ENCODE measurements at places on chromosomes 7 and 10.
A peak's percentile ranks its signal among the peaks of the same experiment; 100 is the strongest.

DNA sequence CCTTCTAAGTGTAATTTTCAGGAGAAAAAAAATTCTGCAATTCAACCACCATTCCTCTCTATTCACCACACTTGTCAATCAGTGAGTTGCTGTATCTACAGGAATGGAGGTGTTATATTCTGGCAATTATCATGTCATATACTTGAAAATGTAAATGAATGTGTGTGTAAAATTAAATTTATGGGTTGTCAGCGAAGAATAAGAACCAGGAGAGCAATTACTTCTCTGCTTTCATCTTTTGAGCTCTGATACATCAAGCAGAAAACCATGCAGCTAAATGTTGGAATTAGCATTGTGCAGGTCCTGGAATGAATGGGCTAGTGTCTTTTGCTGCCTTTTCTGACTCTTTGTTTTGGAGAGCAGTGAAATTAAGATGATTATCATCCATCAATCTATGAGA is 207.6 kb downstream of the FOXP2 start:
- no peak for DNase-seq

DNA sequence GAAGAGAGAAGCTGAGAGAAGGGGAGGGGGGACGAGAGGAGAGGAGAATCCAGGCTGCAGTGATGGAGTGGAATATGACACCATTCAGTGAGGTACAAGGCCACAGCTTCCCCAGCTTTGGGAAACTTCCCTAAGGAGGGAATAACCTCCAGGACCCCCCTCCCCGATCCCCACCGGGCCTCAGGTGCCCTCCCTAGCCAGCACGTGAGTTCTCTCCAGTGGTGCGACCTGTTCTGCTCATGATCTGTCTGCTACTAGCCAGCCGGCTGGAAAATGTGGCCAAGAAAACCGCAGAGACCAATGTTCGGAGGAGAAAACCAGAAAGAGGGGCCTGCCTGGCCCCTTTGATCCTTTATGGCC is 39.9 kb upstream of the AGK start:
- peak; percentile 5 for DNase-seq

GRCh38 chr10:121323443-121323842 is 274.8 kb downstream of the FGFR2 start:
- DNase-seq = no peak

DNA sequence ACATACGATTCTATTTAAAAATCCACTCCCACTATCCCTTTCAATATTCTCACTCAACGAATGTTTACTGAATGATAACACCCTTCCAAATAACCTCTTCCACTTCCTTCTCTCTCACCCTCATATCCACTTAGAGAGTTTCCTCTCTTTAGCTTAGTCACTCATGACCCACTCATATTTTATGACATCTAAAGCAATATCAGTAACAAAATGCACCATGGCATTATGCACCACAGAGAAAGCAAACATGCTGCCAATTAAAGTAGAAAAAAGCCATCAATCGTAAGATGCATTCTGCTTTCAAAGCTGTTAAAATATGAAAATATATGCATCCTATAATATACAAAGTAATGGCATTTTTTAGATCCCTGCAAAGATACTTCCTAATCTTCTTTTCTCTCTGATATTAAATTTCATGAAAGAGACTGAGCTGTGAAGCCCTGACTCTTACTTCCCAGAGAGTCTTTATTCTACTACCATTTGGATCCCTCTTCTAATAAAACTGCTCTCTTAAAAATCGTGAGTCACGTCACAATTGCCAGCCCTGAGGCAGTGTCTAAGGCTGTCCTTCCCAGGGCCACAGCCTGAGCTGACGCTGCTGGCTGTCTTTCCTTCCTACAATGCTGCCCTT is 283.0 kb upstream of the KLF6 start:
- no peak for DNase-seq

- no peak for DNase-seq
Measured at GRCh38 chr10:59562126-59562525, 147.5 kb downstream of the SLC16A9 start.

DNA sequence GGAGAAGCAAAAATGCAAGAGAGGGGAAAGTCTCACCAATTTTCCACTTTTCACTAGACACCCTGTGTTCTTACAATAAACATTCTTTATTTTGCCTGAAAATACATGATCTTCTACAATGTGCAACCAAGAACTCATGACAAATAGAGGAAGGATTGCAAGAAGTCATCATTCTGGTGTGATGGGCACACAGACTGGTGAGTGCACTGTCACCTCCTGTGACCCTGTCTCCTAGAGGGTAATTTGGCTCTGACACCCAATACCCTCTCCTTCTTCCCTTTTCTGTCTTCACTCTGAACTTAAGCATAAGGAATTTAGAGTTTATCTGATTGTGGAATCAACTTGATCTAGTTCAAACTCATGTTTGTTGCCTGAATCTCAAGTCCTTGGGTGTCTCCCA is 153.7 kb downstream of the SH2D4B start:
- DNase-seq = no peak

DNA sequence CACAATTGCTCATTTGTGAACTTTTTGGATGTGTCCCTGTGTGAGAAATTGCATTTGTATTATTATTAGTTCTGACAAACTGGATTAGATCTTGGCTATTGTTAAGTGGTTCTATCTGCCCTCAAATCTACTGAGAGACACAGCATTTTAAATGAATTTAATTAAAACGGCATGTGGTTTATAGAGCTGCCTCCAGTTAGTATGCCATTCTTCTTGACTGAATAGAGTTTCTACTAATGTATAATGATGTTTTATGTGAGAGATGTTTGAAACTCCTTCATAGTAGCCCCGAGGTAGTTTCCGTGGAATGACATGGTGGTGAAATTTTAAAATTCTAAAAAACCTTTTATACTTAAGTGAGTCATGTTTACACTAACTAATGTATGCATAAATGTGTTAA is 110.9 kb downstream of the DYNC1I1 start:
- DNase-seq = no peak

DNA sequence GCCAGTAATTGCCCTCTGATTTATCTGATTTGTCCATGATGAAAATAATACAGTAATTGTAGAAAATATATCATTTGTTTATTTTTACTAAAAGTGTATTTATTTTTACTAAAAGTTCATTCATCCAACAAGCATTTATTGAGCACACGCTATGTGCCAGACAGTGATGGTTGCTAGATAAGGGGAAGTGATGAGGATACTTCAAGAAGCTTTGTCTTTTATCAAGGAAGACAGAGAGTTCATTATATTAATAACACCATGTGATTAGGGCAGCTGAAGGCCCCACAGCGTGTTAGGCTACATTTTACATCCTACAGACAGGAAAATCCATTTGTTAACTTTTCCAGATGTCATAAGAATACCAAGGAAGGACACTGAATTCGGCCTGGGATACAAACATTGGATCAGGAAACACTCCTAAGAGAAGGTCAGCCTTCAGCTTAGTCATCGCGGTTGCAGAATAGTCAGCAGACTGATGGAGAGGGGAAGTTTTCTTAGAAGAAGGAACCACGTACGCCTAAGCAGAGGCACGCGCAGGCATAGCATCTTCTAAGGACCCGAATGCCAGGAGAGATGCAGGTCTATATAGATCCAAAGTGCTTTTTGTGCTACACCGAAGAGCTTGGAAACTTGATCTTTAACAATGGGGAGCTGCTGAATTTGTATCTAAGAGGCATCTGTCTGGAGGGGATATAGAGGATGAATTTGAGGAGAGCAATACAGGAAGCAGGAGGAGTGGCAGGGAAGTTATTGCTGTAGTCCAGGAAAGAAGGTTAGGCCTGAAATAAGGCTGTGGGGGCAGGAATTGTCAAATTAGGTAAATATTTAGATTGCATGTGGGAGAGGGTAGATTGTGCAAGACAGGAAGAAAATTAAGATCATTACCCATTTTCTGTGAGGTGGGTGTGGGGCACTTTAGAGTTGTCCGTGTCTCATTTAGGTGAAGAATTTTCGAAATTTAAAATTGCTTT is 85.7 kb downstream of the LRGUK start:
- no peak for DNase-seq

GRCh38 chr7:92843034-92843760 is 6.8 kb upstream of the CDK6 start:
- DNase-seq = no peak

DNA sequence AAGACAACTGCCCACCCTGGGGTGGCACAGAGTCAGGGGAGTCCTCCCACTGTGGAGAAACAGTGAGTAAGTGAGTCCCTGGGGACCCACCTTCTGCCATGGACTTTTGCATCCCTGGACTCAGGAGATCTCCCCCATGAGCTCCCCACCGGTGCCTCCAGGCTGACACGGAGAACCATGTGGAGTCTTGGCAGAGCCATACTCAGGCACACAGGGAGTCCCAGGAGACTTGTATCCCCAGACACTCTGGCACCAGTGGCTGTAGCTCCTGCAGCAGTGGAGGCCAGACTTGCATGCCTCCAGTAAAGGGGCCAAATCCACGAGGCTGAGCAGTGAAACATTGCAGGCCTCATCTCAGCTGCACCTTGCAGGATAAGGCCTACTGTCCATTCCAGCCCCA is 791.4 kb downstream of the PCDH15 start:
- DNase-seq = no peak

GRCh38 chr10:30870896-30871295 is 160.8 kb downstream of the ZNF438 start:
- DNase-seq = no peak

GRCh38 chr7:78587443-78588044 is 789.0 kb downstream of the PHTF2 start:
- no peak for DNase-seq

GRCh38 chr10:24239289-24240040 is 30.5 kb downstream of the KIAA1217 start:
- DNase-seq = no peak

DNA sequence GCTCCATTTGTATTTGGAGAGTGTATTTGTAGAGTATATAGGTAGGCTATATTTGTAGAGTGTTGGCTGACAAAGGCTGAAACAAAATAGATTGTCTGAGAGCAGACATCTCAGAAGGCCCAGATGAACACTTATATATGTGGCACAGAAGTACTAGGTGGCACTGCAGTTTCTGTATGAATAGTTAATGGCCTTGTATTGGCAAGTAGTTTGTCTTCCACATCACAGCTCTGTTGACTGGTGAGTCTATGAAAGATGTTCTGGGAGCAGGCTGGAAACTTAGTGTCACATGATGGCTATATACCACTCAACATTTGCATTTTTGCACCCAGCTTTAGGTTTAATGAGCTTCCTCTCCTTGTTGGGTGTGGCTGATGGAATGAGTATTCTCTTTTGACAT is 51.9 kb downstream of the CCNY start:
- no peak for DNase-seq

- DNase-seq = no peak
Measured at GRCh38 chr10:132544744-132545658, 7.4 kb downstream of the INPP5A start.

GRCh38 chr7:157689269-157690057 is 352.7 kb downstream of the DNAJB6 start:
- peak; percentile 52 for DNase-seq

GRCh38 chr10:97020452-97021400 is 165.0 kb downstream of the SLIT1 start:
- DNase-seq = peak; percentile 48

DNA sequence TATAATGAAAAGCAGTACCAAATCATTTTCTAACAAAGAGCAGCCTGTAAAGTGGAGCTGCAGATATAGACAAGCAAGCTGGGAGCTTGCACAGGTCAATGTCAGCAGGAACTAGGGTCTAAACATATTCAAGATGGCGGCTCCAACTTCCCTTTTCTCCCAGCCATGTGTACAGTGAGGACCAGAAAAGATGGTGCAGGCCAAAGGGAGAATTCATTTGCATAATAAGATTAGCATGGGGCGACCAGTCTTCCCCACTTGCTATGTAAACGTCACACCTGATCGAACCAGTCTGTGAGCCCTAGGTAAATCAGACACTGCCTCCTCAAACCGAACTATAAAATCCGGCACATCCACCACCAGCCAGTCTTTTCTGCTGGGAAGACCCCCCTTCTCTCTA is 4.4 kb upstream of the RAPGEF5 start:
- no peak for DNase-seq

GRCh38 chr10:33618196-33618595 is 283.7 kb upstream of the NRP1 start:
- no peak for DNase-seq

DNA sequence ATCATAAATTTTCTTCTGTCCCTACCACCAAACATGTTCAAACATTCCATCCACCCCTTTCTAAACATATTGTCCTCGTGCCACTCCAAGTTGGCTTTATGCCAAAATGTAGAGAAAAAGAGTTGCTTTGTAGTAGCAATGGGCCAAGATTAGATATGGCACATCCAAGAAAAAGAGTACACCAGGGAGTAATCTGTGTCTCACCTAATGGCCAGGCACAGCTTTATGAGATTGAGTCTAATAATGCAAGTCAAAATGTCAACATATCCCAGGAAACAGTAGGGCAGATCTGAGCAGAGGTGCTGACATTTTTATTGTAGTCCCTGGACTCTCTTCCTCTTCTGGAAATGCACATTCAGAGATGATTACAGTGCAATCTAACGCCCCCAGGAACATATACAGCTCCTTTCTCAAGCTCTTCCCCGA is 5.7 kb upstream of the OR6V1 start:
- no peak for DNase-seq

GRCh38 chr10:112471878-112472487 is 25.0 kb downstream of the VTI1A start:
- peak; percentile 8 for DNase-seq

- no peak for DNase-seq
Measured at GRCh38 chr7:96040250-96040772, 268.0 kb downstream of the DYNC1I1 start.

DNA sequence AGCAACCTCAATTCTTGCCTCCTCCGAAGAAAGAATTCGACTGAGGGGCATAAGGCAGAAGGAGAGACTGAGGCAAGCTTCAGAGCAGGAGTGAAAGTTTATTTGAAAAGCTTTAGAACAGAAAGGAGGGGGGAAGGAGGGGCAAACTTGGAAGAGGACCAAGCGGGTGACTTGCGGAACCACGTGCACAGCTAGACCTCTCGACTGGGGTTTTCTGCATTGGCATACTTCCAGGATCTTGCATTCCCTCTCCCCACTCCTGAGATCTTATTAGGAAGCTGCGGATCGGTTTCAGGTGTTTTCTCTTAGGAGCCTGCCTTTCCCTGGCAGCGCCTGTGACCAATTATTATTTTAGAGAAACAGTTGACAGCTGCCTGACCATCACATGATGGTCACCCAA is 20.3 kb upstream of the CPXM2 start:
- DNase-seq = no peak

Data from ELF-1 (cell line).